Regular cardiac myocyte (primary cell): ENCODE measurements at places on chromosomes 2 and 18. TPM values are rescaled to one million over a fixed set of nuclear protein-coding genes. Genes with fewer than 3 reads are reported as not detected.

SCYGR3 gene
- not detected in 2 replicates for total RNA-seq

M1AP gene
- total RNA-seq = under 0.01 and 0.19 TPM in 2 replicates

ACKR3 gene
- 0.58 and 5.4 TPM in 2 replicates for total RNA-seq

IL1RL2 gene
- total RNA-seq = 1.7 and 2.3 TPM in 2 replicates

SLC4A3 gene
- total RNA-seq = 0.96 and 4.2 TPM in 2 replicates

DNAH6 gene
- under 0.01 TPM in 2 replicates for total RNA-seq
